Cardiac fibroblast (primary cell): ENCODE measurements at places on chromosomes 6 and 20.

DNA sequence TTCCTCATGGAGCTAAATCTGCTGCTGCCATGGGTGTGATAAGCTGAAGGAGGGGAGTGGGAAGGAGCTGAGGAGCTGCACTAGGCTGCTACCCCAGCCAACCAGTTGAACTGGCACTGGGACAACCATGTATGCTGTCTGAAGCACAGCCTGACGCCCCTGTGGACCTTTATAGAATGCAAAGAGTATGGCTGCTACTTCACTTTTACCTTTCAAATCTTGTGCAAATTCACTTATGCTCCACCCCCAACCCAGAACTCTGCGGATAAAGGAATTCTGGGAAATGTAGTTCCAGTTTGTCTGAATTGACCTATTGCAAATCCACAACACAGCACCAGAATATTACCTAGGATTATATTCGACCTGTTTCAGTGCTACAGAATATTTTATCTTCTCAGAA is 217.4 kb upstream of the SLC35B3 start:
- DNase-seq, result no peak

- no peak for DNase-seq
These were observed 167.9 kb downstream of the PREX1 start for GRCh38 chr20:48659858-48660257.

GRCh38 chr6:169859978-169860703 is 108.7 kb downstream of the ERMARD start:
- no peak for DNase-seq

DNA sequence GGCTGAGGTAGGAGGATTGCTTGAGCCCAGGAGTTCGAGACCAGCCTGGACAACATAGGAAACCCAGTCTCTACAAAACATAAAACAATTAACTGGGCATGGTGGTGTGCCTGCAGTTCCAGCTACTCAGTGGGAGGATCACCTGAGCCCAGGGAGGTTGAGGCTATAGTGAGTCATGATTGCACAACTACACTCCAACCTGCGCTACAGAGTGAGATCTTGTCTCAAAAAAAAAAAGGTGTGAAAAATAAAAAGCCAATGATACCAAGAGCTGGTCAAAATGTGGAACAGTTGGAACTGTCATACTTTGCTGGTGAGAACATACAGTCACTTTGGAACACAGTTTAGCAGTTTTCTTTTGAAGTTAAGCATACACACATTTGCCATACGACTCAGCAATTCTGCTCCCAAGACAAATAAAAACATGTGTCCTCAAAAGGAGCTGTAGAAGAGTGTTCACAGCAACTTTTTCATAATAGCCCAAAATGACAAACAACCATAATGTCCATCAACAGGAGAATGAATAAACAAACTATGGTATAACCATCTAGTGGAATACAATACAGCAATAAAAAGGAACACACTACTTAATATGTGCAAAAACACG is 21.6 kb upstream of the FKBP5 start:
- no peak for DNase-seq

DNA sequence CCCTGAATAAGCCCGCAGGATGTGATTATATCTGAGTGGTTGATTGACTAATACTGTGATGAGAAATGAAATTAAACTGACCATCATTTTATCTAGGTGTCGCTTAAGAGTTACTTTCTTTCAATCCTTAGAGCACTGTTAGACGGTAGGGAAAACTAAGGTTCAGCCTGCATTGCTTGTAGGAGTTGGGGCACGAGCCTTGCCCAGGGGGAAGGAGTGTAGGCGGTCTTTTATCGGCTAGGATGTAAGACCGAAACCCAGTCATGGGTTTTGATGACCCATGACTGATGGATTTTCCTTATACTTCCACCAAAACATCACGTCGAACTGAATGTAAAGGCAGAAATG is 392 bp upstream of the TASP1 start:
- DNase-seq, result no peak

DNA sequence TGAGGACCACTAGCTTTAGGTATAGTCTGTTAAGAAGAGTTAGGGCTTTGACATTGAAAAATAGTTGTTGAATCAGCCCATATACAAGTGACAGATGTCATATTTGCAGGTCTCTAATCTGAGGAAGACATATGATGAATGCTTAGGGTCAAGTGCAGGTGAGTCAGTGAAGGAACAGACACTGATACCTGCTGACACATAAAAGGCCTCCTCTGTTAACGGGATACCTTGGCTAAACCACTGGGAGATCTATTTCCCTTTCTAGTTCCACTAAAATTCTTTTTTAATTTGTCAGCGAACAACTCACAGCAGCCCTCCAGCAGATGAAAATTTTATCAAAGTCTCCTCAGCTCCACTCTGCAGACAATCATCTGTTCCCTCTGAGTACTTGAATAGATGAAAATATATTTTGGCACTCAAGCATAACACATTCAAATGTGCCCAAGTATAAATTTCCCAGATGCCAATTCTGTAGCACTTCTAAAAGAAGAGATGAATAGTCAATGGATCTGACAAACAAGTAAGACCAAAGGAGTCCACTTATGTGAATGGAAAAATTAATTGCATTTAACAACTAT is 154.0 kb downstream of the KIF16B start:
- DNase-seq, result no peak

DNA sequence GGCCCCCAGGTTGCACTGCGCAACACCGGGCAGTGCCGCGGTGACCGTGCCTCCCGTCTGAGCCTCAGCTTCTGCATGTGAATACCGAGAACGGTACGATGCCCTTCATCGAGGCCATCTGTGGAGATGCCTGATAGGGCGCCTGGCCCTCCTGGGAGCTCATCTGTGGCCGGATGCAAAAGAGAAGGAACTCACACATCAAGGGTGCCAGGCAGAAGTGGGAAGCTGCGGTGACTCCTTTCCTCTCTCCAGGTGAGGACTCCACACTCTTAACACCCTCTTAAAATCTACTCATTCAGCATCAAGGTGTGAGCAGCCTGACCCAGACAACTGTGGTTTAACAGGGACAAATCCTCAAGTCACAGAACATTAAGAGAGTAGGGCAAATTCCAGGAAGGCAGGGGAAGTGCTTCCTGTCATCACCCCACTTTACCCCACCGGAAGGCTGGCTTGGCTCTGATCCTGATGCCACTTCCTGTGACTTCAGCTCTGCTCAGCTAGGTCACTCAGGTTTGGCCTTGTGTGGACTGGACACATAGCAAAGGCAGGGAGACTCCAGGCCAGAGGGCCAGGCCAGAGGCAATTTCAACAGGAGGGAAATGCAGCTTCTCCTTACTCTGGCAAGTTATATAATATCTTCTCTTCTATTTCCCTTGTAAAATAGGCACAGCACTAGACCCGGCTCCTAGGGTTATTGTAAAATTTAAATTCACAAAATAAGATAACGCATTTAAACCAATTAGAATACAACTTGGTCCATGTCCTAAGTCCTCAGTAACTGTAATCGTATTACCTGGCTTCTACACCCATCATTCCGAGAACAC is 69.4 kb downstream of the CPNE5 start:
- peak; percentile 69 for DNase-seq

- DNase-seq, result peak; percentile 8
These were observed 142.3 kb upstream of the SLC22A16 start for GRCh38 chr6:110618591-110619267.

DNA sequence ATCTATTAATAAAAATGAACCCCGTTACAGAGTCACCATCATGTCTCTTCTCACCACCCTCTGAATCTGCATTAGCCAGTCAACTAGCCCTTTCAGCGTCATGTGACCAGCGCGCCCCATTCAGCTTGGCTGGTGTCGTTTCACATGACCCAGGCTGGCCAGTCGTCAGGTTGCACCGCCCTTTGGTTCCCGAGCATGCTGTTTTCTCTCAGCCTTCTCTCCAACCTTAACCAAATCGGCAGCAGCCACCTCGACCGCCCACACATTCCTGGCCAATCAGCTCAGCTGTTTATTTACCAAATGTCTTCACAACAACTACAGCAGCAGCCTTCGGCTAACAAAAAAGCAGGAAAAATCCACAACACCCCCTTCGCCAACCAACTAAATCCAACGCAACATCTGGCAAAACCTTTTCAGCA is 5.6 kb downstream of the SRSF3 start:
- peak; percentile 62 for DNase-seq

GRCh38 chr20:38139977-38140753 is 24.9 kb downstream of the TGM2 start:
- no peak for DNase-seq

DNA sequence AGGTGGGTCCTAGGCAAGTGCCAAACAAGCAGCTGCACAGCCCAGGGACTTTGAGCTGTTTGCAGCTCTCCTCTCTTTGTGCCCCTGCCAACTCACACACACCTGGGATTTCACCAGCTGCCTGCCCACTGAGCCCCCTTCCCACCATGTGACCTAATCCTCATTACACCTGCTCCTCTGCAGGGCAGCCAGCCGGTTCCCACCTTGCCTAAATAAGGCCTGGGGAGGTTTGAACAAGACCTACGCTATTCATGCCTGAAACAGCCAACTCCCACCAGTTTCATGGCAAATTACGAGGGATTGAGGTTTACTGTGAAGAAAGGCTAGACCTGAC is 92.6 kb upstream of the SOX4 start:
- DNase-seq, result no peak

GRCh38 chr6:35728683-35729678 is 7.9 kb upstream of the ARMC12 start:
- DNase-seq, result no peak

DNA sequence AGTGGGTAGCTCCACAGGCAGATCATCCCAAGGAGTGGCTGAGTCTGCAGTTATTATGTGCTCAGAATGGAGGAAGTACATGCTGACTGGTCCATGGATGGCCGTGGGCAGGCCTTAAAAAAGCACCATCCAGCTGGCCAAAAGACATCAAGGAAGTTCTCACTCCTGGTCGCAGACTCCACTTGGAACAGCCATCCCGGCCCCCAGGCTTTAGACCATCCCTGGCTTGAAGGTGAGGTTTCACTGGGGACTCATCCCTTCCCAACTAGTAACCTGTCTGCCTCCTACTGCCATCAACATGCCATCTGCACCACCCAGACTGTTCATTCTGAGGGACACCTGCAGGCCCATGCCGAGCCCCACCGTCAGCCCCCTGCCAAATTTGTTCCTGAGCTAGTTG is 36.1 kb upstream of the OPRM1 start:
- DNase-seq, result no peak

GRCh38 chr20:57664924-57665588 is 44.8 kb downstream of the PMEPA1 start:
- DNase-seq, result no peak

DNA sequence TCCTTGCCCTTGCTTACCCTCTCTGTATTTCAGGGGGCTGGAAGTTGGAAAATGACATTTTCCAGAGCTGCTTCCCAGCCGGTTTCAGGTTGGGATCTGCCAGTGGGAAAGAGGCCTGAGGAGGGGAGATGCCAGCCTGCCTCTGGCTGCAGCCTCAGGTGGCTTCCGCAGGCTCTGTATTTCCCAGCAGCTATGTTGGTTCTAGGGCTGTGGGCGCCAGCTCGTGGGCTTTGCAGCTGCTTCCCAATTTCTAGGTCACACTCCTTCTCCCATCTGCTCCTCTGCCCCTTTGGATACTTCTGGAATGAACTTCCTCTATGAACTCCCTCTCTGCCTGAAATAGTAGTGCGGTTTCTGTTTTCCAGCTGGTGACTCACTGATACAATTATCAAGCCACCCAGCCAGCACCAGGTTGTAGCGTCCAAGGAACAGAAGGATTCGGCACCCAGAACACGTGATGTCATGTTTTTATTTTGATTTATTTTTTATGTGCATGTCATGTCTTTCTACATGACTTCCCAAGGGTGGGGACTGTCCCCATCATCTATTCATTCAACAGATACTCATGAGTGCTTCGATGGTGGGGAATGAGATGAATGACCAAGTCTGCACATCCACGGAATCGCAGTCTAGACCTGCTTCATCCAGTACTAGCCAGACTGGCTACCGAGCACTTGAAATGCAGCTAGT is 38.0 kb downstream of the TGM2 start:
- DNase-seq, result peak; percentile 72

DNA sequence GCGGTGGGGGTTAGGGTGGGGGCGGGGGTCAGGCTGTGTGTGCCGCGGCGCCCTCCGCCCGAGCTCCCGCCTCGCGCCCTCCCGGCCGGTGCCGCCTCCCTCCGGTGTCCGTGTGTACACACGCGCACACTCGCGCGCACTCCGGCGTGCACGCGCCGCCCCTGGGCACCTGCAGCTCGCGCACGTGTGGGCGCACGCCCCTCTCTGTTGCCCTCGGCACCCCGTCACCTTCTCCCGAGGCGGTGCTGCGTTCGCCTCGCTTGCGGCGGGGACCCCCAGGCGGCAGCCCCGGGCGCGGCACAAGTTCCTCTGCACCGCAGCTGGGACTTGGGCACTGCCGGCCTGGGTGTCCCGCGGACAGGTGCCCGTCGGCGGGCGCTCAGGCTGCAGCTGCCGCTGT is 525 bp downstream of the MACROD2 start:
- DNase-seq, result no peak
